ENCODE measurements at places on chromosomes 1 and 21.

GRCh38 chr1:241762713-241763339 lies 85.2 kb upstream of the EXO1 start:
- no peak for DNase-seq

DNA sequence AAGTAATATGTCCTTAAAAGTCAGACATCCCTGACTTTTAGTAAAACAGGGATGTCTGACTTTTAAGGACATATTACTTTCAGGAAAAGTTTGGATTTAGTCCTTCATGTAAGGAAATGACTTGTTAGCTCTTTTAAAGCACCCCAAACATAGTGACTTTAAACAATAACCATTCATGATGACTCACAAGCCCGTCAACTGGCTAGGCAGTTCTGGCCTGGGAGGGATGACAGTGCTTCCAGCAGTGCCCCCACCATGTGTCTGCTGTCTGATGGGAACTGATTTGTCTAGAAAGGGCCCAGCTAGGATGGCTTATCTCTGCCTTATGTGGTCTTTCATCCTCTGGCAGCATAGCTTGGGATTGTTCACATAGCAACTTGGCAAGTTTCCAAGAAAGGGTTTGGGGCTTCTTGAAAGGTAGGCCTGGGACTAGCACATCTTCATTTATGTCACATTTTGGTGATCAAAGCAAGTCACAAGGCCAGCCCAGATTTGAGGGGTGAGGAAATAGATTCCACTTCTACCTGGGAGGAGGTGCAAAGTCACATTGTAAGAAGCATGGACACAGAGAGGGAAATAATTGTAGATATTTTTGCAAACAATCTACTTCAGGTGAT lies 143.5 kb downstream of the C1orf94 start:
- no peak for DNase-seq

DNA sequence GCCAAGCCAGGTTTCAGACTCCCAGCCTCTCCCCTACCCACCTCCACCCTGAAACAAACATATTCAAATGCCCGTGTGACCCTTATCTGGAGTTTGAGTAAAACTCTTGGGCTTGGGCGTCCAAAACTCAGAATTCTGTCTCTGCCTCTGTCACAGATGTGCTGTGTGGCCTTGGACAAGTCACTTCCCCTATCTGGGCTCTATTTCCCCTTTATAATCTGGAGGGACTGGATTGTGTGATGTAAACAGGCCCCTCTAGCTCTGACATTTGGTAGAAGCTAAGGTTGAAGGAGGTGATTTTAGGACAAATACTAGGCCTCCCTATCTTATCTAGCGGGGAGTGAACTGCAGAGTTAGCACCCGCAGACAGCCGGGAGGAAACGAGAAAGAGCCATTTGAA lies 67.5 kb downstream of the IGSF21 start:
- DNase-seq = no peak

DNA sequence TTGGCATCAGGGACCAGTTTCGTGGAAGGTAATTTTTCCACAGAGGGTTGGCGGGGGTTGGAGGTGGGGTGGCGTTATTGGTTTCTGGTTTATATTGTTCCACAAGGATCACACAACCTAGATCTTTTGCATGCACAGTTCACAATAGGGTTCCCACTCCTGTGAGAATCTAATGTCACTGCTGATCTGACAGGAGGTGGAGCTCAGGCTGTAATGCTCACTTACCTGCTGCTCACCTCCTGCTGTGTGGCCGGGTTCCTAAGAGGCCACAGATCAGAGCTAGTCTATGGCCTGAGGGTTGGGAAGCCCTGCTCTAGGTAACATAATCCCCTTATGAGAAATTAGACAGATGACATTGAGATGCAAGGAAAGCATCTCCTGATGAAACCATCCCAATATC lies 12.6 kb downstream of the GBP5 start:
- no peak for DNase-seq

DNA sequence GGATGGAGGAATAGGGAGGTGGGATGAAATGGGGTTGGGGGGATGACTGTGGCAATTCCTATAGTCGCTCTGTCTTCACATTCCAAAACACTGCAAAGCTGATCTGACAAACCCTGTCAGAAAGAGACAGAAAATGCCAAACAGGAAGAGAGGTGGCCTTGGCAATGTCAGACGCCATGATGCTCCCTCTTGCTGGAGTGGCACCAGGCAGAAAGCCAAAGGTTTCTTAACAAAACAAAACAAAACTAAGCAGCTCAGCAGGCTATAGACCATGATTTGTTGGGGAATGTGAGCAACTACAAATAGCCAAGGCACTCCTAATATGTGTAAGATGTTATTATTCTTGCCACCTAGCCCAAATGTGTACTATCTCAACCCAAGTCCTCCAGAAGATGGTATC lies 42.9 kb upstream of the PLA2G2C start:
- DNase-seq = no peak

- no peak for DNase-seq
These were observed 7.6 kb downstream of the TAGLN2 start for GRCh38 chr1:159917533-159918351.

- DNase-seq = no peak
These were observed 3.9 kb downstream of the NEGR1 start for GRCh38 chr1:72278461-72278860.

GRCh38 chr1:224490549-224491537 lies 56.2 kb upstream of the WDR26 start:
- DNase-seq = no peak

GRCh38 chr1:65668368-65668767 lies 124.3 kb upstream of the PDE4B start:
- no peak for DNase-seq

GRCh38 chr1:159868766-159869165 lies 6.3 kb upstream of the VSIG8 start:
- DNase-seq = no peak

GRCh38 chr1:147568551-147568950 lies 27.2 kb downstream of the BCL9 start:
- DNase-seq = no peak

DNA sequence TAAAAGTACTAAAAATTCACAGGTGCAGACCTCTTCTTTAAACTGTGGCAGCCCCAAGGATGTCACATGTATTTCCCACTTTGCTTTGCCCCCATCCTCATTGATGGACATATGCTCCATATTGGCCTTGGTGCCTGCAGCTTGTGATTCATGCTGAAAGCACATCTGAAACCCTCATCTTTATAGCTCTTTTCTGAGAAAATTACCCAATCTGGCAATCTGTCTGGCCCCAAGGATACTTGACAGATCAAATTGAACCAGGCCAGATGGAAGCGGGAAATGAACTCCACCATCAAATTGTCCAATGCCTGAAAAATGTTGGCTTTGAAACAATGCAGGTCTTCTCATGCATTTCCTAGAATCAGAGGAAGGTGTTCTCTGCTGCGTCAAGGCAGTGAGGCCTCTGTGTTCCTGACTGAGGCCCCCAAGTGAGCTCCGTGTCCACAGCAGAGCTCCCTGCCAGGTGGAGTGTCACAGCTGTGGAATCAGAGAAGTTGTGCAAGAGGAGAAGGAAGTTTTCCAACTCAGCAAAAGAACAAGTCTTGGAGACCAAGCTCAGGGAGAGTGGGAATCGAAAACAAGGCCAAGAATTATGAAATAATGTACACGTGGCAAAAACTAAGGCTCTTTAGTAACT lies 323.7 kb downstream of the PLPP3 start:
- DNase-seq = peak; percentile 83

- no peak for DNase-seq
These were observed 70.4 kb upstream of the LYST start for GRCh38 chr1:235937123-235937522.

DNA sequence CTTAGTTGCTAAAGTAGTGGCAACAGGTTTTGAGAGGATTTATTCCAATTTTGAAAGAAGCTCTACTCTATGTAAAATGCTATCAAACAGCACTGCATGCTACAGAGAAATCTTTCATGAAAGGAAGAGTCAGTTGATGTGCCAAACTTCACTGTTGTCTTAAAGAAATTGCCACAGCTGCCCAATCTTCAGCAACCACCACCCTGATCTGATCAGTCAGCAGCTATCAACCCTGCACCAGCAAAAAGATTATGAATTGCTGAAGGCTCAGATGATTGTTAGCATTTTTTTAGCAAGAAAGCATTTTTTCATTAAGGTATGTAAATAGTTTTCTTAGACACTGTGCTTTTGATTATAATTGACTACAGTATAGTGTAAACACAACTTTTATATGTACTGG lies 49.6 kb downstream of the SLC9C2 start:
- no peak for DNase-seq

DNA sequence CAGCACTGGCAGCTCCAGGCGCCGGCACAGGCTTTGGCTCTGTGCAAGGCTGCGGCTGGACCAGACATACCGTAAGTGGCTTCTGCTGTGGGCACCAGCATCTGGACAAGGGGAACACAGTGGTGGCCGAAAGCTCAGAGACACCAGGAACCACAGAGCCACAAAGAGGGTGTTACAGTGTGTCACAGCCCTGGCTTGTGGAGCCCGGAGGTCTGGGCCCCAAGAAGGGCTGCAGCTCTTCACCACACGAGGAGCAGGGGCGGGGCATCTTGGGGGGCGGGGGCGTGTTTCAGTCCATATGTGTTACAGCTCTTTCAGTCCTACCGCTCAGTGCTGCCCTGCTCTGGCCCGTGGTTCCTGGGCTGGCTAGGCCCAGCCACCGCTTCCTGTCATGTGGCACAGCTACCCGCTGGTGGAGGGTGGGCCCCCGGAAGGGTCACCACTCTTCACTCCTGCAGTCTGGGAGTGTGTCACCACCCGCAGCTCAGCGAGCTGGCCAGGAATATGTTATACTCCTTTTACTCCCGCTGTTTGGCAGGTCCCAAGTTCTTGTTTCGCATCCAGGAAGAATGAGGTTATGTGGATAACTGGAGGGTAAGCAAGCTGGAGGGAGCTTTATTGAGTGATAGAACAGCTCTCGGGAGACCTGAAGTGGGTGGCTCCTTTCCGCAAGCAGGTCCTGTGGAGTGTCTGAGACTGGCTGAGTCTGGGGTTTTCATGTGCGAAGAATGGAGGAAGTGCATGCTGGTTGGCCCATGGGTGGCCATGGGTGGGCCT lies 3.3 kb upstream of the LSM10 start:
- DNase-seq = peak; percentile 60

GRCh38 chr1:64942675-64943074 lies 23.7 kb downstream of the JAK1 start:
- no peak for DNase-seq

- DNase-seq = no peak
These were observed 81.8 kb downstream of the KCNN3 start for GRCh38 chr1:154788110-154788870.

- DNase-seq = no peak
These were observed 16.6 kb downstream of the UTP11 start for GRCh38 chr1:38029081-38029681.

- no peak for DNase-seq
These were observed 15.9 kb downstream of the INKA2 start for GRCh38 chr1:111723091-111723806.

DNA sequence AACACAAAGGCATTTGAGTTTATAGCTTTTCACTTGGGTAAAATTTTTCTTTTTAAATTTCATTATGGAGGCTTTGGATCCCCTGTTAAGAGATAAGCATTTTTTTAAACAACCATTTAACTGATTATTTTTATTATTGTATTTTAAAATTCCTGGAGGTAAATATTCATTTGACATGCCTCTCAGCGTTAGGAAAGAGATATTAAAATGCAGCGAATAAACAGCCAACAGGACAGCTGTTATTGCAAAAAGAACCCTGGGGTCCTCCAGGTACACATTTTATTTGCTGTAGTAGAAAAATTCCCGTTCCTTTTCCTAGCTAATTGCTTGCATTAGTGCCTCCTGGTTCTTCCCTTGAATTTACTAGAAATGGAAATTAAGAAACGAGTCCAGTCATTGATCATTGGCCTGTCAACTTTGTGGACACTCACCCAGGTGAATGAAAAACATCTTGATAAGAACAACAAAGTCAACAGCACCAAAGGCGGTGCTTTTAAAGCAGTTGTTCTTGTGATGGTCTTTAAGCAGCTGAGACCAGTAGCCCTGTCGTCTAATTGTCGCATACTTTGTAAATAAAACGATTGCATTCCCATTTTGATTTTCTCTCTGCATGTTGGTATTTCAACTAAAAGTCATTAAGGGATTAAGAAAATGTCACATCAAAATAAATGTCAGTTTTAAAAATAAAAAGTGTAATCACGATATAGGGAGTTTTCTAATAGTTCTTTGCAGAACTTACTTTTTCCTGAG lies 282.4 kb downstream of the GRIK1 start:
- no peak for DNase-seq

DNA sequence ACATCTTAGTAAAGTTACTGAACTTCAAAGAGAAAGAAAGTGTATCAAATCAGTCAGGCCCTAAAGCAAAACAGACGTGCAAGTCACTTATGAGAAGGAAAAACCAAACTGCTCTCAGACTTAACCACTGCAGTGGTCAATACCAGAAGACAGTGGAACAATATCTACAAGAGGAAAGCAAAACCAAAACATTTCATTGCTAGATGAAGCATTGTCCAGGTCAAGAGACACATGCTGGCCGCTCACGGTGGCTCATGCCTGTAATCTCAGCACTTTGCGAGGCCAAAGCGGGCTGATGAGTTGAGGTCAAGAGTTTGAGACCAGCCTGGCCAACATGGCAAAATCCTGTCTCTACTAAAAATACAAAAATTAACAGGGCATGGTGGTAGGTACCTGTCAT lies 82.0 kb upstream of the MROH9 start:
- no peak for DNase-seq

DNA sequence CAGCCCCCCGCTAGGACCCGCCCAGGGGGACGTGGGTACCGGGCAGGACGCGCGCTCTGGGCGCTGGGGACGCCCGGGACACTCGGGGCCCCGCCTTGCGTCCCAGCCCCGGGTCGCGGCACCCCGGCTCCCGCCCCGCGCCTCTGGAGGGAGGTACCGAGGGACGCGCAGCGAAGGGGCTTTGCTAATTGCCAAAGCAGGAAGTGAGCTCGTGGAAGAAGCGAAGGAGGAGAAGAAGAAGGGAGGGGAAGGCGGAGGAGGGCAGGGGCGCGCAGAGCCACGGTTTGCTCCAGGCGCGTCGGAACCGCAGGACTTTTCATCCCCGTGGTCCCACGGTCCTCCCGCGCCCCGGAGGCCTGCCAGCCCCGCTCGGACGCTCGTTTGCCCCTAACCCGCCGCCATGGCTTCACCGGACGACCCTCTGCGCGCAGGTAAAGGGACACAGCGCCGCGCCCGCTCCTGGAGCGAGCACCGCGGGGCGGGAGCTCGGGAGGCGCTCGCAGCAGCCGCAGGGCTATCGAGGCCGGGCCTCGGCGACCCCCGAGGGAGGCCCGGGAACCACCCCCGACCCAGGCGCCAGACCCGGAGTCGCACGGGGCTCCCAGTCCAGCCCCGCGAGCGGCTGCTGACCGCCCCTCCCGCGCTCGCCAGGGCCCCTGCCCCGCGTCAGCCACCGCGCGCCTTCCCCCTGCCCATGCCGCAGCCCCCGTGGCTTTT lies 1.3 kb downstream of the EDARADD start:
- no peak for DNase-seq

DNA sequence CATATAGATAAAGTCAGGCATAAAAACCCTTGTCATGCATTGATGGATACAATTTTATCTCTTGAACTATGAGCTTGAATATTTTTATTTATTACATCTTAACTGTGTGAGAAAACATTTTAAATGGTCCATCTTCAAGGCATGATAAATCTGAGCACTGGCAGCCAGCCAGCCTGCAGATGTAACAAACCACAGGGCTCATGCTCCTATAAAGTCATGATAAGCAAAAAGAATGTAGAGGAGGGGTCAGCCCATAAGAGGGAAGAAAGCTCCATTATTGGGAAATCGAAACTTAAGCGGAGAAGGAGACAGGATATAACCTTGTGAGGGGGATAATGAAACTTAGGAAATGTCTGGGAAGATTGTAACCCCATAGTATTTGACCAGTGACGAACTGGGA lies 839.0 kb downstream of the LRRIQ3 start:
- no peak for DNase-seq

- no peak for DNase-seq
These were observed 24.6 kb upstream of the SLC35F3 start for GRCh38 chr1:233879841-233880240.

- DNase-seq = no peak
These were observed 2.7 kb downstream of the MIA3 start for GRCh38 chr1:222620566-222620965.

Measured in AG09319 (cell line).